Fibroblast of pulmonary artery (primary cell): ENCODE measurements at places on chromosomes 5 and 9.

DNA sequence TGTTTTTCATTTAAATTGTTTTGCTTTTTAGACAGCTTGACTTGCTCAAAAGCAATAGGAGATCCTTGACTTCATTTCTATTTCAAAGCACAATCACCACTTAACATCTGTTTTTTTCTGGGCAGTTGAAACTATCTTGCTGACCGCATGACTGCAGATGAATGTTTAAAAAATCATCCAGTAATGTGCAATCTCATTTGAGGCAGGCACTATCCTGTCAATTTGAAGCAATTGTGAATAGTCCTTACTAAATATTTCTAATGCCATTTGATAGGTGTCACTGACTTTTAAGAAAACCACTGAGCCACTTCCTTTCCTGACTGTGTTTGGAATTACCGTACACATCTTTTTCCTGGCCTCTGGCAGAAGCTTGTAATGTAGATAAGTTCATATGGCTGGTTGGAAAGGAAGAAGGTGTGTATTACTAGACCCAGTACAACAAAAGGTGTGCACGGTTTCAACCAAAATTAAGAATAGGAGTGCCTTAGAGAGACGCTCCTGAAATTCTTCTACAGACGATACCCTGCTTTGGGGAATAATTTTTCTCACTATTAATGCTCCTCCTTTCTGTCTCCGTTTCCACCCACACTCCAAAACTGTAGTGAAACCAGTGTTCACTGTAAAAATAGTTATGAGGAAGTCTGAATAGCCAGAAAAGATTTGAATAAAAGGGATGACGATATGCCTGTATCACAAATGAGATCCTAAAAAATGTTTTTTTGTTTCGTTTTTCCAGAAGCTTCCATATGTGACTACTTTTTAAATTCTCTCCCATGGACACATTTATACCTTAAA is 136.7 kb upstream of the MOCS2 start:
- DNase-seq, result peak; percentile 53

DNA sequence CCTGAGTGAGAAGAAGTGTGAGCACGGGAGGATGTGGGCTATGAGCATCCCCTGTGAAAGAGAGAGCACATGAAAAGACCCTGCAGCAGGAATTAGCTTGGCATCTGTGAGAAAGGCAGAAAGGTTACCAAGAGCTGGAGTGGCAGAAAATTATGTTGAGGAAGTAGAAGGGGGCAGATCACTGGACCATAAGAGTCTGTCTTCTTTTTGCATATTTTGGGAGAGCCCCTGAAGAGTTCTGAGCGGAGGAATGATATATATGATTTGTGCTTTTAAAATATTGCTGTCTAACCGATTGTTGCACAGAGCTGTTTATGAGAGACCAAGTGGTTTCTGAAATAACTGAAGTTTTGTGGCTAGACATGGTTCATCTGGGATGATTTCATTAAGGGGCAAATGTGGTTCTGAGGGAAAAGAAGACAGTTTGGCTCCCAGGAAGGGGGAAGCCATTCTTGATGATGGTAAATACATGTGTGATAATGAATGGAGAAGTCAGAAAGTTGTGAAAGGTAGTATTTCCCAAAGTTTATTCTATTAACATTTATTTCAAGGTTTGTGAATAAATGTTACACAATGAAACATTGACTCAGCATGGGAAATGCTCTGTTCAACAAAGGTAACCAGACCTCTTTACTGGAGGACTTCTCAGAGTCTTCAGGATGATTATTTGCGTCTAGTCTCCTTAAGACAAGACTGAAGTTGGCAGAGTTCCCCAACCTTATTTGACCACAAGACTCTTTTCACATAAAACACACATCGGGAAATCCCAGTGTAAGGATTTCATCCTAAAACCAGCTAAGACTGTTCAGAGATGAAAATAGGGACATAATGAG is 31.5 kb upstream of the ADRB2 start:
- peak; percentile 62 for DNase-seq

DNA sequence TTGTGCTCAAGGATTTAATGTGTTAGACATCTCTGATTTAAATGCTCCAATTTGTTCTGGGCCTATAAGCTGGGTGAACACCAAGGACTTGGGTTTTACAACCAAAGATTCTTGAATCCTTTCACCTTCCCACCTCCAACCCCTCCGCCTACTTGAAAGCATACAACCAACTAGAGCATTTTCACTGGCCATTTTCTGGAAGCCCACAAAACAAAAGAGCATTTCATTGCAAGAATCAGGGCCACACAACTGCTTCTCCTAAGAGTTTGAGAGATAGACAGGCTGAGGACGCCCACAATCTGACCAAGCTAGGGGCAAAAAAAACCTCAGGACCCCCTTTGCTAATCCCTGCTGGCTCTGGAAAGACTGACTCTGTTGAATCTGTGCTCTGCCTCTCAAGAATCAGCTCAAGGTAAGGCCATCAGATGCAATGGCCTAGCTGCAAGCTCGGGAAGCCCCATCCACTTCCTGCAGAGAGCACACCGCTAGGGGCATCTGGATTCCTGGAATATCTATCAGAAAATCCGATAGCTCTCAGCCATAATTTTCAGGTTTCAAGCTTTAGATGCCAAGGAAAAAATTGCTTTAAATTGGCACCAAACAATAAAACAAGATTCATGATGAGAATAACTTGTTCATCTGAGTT is 57.7 kb downstream of the RETREG1 start:
- no peak for DNase-seq

- DNase-seq, result no peak
Observed at GRCh38 chr5:100708645-100709171, 173.5 kb downstream of the FAM174A start.

GRCh38 chr9:36535107-36535506 is 37.6 kb upstream of the MELK start:
- DNase-seq, result no peak

DNA sequence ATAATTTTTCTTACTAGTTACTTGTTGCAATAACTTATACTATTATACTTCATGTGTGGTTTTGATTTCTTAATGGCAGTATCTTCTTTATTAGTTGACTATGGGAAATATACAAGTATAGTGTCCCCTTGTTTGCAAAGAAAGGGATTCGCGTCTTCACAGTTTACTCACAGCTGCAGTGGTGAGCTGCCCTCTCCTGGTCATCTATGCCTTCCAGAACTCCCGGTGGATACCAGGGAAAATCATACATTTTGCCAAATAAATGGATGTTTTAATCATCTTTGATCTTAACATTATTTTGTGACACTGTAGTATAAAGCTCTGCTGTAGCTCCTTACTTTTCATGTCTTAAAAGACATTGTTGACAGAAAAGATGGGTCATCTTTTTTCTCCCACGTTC is 142.0 kb downstream of the ZCCHC7 start:
- DNase-seq, result peak; percentile 63

- peak; percentile 2 for DNase-seq
Observed at GRCh38 chr9:126125177-126125576, 201.5 kb upstream of the MVB12B start.

DNA sequence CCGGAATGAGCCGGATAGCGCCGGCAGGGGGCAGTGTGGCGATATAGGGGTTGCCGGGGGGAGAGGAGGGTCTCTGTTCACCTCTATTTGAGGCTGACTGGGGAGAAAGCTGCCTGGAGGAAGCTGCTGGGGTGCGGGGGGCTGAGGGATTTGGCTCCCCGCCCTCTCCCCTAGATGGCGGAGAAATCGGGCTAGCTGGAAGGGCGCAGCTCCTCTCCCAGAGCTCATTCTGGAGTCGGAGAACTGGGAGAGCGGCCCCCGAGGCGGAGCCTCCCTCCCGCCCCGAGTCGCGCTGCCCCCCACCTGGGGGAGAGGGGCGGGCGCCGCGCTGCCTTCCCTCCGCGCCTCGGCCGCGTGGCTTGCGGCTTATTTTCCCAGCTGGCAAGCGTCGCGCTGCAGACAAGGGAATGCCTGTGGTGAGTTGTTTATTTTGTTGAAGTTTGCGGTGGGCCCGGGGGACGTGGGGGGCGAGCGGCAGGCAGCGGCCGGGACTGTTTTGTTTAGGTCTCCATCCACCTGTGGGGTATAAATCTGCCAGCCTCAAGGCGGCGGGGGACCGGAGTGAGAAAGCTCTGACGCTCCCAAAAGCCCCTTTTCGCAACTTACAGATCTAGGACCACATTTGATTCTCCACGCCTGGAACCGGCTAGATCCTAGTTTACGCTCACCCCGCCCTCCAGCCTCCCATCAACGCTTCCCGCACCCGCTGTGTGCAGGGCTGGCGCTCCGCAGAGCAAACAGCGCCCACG is 4.1 kb upstream of the RGMB start:
- DNase-seq, result peak; percentile 53

- no peak for DNase-seq
Observed at GRCh38 chr9:73176450-73176875, 24.8 kb downstream of the ANXA1 start.

GRCh38 chr5:10448754-10449360 is 7.2 kb downstream of the ROPN1L start:
- DNase-seq, result no peak

DNA sequence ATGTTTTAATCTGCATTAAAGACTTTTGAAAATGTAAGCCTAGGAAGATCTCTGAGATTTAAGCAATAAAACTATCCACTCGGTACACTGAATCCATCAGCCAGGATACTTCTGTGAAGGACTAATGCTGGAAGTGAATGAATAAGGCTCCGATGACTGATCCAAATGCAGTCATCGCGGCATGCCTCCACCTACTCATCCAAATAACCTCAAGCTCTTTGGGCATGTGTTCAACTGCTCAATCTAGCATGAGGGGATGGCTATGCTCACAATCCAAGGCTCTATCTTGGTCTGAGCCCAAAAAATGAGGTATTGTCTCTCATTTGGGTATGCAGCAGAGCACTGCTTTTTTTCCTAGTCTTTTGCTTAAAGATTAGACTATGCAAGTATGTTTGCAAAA is 19.2 kb downstream of the MARCHF3 start:
- DNase-seq, result peak; percentile 66

DNA sequence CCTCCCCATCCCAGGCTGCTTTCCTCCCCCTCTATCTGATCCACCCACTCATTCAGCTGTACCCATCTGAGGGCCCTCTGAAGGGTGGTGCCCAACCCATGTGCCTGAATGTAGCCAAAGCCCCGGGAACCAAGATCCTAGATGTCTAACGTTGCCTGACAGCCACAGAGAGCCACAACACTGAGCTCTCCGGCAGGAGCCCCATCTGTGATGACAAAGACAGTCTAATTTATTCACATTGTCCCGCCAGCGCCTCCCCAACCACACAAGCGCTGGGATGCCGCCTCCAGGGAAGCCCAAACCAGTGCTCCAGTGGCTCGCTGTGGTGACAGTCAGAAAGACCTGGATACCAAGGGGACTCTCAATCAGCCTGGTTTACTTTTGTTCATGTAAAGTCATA is 8.4 kb downstream of the IGFBPL1 start:
- DNase-seq, result no peak

- DNase-seq, result peak; percentile 72
Observed at GRCh38 chr5:154860123-154860522, 1.7 kb downstream of the CNOT8 start.

- DNase-seq, result peak; percentile 66
Observed at GRCh38 chr9:129343424-129344375, 165.6 kb upstream of the IER5L start.

- peak; percentile 54 for DNase-seq
Observed at GRCh38 chr9:34654323-34655051, 2.5 kb downstream of the IL11RA start.

DNA sequence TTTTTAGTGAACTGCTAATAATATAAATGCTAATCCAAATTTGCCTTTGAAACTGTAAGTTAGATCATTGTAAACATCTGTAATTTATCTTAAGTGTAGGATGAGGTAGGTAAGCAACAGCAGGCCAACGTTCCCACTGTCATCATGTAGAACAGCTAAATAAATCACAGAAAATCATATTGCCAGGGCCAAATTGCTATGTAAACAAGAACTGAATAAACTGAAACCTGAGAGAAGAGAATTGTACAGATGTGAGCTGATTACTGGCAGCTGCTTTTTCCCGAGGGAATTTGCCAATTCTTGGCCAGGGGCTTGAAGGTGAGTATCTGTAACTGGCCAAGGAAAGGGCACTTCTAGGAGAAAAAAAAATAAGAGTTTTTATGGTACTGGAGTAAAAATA is 97.6 kb downstream of the CDH10 start:
- DNase-seq, result no peak

GRCh38 chr9:77935974-77936373 is 95.6 kb downstream of the GNAQ start:
- DNase-seq, result no peak

DNA sequence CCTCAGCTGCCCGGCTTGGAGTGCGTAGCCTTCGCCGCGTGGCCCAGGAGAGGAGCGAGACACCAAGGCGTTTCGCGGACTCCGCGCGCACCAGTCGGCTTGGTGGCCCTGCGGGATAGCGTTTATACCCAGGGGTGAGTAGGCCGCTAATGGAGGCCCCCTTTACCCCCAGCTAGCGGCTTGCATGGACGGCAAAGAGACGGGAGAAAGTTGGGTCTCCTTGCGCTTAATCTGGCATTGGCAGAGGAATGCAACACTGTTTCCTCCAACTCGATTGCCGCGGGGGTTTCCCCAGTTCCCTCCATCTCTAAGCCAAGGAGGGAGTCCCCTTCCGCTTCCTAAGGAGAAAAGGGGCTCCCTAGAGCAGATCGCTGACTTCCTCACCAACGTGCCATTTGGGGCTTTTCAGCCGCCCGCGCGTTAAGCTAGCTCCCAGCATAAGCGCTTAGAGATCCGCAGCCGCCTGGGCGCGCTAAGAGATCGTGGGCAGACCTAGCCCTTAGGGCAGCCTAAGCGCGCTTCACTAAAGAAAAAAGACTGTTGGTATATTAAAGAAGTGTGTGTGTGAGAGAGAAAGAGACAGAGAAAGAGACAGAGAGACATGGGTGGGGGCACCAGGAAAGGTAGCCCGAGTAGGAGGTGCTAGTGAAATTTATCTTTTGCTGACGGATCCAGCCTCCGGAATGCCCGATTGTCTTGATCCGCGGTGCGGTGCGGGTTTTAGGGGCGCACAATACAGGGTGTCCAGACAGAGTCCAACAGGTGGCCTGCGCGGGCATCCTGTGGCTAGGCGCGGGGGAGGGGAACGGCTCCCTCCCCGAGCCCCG is 597.9 kb upstream of the SGCD start:
- no peak for DNase-seq

GRCh38 chr9:135093111-135093510 is 5.6 kb downstream of the OLFM1 start:
- no peak for DNase-seq

- DNase-seq, result no peak
Observed at GRCh38 chr9:2354216-2354615, 267.4 kb upstream of the VLDLR start.

- no peak for DNase-seq
Observed at GRCh38 chr9:16206518-16206917, 653.7 kb downstream of the CCDC171 start.

DNA sequence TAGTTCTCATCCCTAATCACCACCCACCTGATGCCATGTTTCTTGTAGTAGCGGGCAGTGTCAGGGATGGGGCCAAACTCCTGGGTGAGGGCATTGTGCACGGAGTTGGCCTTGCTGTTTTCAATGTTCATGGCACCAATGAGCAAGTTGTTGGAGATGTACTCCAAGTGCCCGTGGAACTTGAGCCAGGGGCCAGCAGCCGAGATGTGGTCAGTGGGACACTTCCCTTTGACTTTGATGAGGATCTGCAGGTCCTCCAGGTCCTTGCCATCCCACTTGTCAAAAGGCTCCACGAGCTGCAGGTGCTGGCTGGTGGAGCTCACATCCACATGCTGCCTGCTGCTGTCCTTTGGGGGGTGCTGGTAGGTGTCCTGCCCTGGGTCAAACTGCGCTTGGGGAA is 162.2 kb upstream of the SV2C start:
- no peak for DNase-seq
